ENCODE measurements at places on chromosomes 5 and 9.

- DNase-seq, result no peak
These were observed 114.1 kb upstream of the RIOK2 start for GRCh38 chr5:97297063-97297703.

DNA sequence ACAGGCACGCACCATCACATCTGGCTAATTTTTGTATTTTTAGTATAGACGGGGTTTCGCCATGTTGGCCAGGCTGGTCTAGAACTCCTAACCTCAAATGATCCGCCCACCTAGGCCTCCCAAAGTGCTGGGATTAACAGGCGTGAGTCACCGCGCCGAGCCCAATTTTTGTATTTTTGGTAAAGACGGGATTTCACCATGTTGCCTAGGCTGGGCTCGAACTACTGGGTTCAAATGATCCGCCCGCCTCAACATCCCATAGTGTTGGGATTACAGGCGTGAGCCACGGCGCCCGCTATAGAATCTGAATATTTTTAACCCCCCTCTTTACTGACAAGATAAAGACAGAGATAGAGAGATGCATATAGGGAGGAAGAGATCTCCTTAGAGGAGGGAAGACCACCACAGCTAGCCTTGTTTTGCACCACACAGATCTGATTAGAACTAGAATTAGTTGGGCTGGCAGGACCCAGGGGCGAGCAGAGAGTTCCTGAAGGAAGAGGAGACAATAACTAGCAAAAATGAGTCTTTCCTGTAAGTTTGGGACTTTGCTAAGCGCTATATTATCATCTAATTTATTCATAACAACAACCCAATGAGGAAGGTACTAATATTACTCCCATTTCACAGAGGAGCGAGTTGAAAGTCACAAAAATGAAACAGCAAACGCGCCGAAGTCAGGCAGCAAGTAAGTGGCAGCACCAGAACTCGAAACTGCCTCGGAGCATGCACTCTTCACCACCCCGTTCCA is 1.5 kb upstream of the ANKHD1 start:
- DNase-seq, result no peak

DNA sequence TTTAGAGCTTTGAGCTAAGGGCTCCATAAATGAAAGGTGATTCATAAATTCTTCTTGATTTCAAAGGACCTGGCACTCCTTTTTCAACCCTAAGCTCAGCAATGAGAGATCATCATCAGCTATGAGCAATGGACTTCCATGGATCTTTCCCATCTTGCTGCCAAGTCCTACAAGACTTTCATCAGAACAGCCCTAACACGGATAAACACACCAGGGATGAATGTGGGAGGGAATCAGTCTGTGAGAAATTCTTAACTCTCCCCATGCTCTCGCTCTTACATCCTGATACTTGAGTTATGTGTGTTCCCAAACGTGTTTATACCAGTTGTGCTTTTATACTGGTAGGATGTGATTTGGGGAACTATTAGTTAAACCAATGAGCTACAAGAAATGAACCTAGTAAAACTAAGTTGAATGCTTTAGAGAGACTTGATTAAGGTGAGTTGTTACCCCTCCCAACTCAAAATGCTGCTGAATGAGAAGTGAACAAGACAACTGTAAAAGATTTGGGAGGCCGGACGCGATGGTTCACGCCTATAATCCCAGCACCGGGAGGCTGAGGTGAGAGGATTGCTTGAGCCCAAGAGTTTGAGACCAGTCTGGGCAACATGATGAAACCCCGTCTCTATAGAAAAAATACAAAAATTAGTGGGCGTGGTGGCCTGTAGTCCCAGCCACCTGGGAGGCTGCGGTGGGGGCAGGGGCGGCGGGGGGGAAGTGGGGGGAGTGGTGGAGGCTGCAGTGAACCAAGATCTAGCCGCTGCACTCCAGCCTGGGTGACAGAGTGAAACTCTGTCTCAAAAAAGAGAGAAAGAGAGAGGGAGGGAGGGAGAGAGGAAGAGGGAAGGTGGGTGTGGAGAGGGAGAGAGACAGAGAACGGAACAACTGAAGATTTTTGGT is 5.2 kb upstream of the RPL26L1 start:
- DNase-seq, result no peak

DNA sequence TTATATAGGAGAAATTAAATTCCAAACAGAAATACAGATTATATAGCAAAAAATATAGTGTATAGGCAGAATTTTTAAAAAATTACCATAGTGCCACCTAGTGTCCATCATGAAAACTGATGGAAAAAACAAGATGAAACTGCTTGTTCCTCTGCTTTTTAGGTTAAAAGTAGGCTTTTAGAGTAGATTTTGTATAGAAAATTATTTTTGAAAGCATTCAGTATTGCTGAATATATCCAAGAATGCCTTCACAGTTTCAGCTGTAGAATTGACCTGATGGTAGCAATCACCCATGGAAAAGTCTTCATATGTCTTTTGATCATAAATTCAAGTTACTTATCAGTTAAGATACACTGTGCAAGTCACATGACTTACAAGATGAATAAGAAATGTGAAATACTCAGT is 19.7 kb downstream of the RIOK2 start:
- no peak for DNase-seq

GRCh38 chr5:131373265-131373664 is 109.4 kb downstream of the CDC42SE2 start:
- no peak for DNase-seq
